Heart left ventricle (tissue), 16 donors: ENCODE measurements at places on chromosomes 6 and 20.

DNA sequence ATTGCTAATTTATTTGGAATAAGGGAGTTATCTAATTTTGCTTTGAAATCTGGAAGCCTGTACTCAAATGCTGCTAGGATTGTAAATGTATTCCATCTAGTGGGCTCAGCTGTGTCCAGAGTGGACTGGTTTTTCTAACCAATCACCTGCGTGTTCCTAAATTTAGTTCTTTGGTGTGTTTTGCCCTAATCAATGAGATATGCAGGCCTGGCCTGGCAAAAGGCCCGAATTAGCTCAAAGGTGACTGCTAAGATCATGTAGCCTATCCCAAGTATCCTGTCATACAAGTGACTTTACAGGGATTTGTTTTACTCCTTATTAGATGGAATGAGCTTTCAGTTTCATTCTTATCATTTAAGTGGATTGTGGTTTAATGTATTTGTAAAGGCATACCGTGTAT is 51.3 kb upstream of the ARMC2 start:
- no peak for DNase-seq

GRCh38 chr6:161225681-161226008 is 48.2 kb downstream of the AGPAT4 start:
- no peak for DNase-seq

- no peak for DNase-seq
Observed at GRCh38 chr6:158849899-158850806, 31.0 kb upstream of the EZR start.

DNA sequence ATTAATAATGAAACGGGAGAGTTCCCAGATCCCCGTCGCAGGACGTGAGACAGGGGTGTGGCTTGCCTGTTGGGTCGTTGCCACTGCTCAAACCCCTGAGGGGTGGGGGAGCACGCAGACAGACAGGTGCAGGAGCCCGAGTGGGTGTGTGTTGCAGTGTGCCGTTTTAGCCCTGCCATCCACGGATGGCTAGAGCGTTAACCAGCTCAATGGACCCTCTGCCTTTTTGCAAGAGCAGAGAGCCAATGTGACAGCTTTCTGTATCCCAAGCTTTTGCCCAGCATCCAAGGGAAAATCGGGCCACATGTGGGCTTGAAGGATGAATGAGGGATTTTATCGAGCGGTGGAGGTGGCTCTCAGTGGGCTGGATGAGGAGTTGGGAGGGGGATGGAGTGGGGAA is 237.9 kb downstream of the TSHZ2 start:
- no peak for DNase-seq

- peak; percentile 33 for DNase-seq
Observed at GRCh38 chr20:6164421-6165341, 41.9 kb upstream of the FERMT1 start.

GRCh38 chr6:89410788-89411144 is 1.3 kb downstream of the RRAGD start:
- no peak for DNase-seq

DNA sequence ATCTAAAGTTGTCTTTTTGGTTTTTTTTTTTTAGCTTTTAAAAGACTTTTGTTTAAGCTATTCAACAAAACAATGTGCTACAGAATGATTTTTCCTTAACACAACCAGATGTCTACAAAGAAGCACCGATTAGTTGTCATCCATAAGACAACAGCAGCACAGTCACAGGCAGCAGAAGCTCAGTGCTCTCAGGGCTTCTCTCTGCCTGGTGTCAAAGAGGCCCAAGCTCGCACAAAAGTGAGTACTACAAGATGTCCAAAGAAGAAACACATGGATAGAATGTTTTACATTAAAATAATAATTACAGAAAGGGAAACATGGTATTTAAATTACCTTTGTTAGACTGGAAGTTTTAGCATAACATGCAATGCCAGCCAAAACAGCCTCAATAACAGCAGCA is 81.6 kb downstream of the DNAAF9 start:
- DNase-seq = no peak

DNA sequence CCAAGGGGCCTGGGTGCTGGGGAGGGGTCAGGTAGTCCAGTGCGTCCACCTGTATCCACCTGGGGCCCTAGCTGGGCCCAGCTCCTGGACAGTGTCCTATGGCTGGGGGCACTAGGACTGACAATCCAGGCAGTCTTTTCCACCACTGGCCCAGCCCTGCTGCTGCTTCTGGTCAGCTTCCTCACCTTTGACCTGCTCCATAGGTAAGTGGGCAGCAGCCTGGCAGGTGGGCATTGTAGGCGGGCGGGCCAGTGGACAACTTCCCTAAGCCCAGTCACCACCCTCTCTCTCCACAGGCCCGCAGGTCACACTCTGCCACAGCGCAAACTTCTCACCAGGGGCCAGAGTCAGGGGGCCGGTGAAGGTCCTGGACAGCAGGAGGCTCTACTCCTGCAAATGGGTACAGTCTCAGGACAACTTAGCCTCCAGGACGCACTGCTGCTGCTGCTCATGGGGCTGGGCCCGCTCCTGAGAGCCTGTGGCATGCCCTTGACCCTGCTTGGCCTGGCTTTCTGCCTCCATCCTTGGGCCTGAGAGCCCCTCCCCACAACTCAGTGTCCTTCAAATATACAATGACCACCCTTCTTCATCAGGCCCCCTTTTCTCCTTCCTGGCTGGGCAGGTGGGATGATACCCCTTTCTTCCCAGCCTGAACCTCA is 584 bp downstream of the C20orf141 start:
- DNase-seq = no peak

GRCh38 chr20:44279228-44279627 is 31.8 kb downstream of the FITM2 start:
- DNase-seq = no peak

GRCh38 chr20:60632391-60633262 is 619.4 kb upstream of the CDH4 start:
- DNase-seq = no peak

- no peak for DNase-seq
Observed at GRCh38 chr20:370151-370600, 10.4 kb upstream of the TRIB3 start.

DNA sequence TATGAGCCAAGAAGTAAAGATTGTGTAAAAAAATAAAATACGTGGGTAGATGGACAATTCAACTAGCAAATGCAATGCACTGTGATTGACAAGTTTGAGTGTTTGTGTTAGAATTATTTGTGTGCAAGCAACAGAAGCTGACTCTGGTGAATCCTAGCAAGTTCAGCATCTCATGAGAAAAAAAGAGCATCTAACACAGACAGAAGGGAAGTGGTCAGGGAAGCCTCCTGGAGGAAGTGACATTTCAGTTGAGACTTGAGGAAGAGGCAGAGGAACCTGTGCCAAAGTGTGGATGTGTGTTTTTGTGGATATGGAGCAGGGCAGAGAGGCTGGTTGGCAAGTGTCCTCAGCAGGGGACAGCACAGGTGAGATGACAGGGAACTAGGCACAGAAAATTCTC is 248.7 kb downstream of the ZNF217 start:
- no peak for DNase-seq

DNA sequence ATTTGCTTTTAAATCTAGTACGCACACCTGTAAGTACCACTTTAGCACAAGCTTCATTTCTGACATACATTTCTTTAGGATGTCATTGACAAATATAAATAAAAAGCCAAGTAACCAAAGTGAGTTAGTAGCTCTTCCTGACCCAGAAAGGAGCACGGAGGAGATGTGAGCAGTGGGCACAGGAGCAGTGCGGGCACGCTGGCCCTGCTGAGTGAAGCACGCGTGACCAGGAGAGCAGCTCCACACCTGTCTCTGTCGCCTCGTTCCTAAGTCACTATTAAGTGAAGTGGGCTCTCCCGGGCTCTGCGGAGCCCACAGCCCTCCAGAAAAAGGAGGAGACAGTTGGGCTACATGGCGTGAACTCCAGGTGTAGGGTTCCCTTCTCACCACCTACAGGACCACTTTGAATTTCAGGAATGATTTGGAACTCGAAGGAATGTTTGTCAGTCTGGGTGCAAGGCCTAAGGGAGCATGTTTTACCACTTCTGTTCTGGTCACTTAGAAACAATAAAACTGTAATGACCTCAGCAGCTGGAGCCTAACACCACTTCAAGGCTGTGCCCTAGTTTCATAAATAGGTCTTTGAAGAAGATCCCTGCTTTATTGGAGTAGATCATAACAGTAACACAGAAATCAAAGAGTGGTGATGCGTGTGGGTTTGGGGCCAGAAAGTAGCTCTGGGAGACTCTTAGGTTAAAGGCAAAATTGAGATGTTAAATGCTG is 95.9 kb downstream of the FAM120B start:
- no peak for DNase-seq

DNA sequence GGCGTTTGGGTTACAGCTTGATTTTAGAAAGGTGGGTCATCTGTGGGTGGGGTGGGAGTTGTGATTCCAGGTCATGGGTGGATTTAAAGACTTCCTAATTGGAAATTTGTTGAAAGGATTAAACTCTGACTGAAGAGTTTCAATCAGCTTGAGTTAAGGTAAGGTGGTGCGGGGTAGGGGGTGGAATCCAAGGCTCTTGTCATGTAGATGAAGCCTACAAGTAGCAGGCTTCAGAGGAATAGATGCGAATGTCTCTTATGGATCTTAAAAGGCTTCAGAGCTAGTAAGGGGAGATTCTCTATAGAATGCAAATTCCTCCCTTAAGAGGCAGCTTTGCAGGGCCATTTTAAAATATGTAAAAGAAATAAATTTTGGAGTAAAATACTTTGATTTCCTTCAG is 645.3 kb downstream of the FRK start:
- DNase-seq = no peak

DNA sequence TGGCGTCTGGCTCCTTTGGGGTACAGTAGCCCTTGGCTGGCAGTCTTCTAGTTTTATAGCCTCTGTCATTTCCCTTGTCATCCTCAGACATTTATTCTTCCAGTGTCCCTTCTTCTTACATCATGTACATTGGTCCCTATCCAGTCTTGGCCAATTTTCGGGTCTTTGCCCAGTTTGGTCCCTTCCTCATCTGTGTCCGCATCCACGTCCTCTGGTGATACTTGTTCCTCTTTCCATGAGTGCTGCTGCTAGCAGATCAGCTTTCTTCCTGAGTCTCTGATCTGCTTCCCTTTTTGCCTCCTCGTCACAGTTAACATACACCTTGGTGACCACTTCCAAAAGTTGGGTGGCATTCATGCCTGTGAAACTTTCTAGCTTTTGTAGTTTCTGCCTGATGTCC is 86.2 kb upstream of the GPR6 start:
- no peak for DNase-seq

DNA sequence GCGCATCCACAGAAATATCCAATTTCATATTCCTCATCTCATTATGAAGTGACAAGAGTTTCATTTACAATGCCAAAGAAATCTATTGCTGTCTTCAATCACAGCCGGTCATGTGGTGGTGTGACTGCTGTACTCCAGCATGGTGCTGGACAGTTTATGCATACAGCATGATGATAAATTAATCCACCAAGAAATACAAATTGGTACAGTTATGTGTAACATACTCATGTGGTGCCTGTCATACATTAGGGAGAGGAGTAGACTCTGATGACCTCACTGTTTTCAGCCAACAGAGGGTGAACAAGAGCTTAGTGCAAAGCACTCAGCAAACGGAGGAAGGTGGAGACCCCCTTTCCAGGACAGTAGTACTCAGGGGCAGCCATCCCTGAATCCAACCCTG is 178.4 kb upstream of the SYNDIG1 start:
- DNase-seq = no peak

DNA sequence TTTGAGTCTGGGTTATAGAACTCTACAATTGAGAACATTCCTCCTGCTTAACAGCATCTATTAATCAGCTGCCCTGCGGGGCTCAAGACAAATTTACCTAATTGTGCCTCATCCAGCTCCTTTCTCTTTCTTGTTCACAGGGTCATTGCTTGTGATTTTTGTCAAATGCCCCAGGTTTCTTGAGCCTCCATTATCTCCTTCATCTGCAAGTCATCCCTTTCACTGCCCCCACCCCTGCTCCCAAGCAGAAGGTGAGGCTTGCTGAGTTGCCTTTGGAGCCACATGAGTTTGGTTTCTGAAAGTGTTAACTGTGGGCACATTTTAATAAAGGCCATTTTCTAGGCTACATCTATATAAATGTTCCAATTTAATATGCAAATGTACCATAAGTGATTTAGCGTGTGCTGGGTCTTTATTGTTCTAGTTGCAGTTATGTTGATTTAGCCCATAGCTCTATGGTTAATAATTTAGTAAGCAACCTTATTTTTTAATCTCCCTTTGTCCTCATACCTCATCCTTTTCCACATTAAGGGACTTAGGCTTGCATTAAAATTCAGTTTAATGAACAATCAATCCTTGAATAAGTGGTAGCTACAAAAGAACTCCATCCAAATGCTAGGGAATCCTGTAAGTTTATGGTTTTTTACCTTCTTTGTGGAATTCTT is 56.1 kb downstream of the VSTM2L start:
- DNase-seq = no peak

DNA sequence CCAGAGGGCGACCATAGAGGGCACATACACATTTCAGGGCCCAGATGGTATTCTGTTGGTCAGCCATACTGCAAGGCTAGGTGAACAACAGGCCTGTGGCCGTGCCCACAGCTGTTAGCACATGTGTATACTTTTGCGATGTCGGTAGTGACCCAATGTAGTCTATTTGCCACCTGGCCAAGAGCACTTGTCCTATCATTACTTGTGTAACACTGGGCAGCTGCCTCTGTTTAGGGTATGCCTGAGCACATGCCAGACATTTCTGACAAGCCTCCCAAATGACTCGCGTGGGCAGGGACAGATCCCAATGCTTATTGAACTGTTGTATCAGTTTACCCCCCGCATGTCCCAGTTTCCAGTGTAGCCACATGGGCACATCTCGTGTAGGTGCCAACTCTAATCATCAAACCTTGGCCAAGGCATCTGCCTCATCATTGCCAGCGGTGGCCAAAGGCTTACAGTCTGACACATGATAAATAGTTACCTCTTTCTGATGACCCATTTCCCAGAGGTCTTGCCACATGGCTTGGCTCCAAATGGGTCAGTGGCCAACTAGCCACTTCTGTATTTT is 74.4 kb upstream of the FBXL4 start:
- no peak for DNase-seq

DNA sequence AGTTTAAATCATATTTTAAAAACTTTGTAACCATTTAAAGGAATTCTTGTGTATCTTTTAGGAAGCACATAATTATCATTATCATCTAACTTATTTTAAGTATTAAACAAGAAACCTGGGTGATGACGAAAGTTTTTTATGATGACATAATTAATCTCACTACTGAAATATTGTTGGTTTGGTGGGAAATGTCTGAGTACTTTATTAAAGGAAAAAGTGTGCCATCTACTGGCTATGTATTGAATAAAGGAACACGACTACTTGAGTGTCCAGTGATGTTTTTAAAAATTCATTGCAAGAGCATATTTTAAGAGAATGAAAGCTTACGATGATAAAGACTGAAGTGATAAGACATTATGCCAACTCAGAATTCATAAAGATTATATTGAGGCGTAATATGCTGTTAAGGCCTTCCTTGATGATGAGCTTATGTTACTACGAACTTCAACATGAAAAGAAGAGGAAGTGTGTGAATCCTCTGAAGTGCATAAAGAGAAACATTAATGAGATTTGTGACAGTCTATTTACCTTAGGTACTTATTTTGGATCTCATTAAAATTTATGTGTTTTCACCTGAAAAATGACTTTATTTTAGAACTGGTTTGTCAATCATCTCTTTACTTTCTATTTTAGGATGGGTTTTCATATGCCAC is 12.0 kb upstream of the TRMT11 start:
- no peak for DNase-seq
